ENCODE measurements at places on chromosomes 7 and 10.

DNA sequence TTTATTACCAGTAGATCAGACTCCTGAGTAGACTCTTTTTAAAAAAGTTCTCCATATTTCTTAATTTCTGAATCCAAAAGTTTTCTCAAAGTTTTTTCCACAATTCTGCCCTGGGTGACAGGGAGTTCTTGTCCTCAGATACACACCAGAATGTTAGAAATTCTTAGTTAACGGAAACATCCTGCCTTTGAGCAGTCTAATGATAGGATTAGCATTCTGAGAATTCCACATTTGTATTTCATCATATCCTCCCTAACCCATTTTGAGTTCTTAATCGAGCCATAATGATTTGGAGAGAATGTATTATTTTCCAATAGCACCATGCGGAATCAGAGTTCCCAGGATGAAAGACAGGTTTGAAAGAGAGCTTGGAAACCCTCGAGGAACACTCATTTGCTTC, 28.9 kb upstream of the MRPS33 start:
- DNase-seq: no peak

- no peak for DNase-seq
Observed at GRCh38 chr10:33335551-33335800, 1.0 kb upstream of the NRP1 start.

GRCh38 chr7:63054191-63054661, 944.4 kb upstream of the ZNF722 start:
- DNase-seq: no peak

DNA sequence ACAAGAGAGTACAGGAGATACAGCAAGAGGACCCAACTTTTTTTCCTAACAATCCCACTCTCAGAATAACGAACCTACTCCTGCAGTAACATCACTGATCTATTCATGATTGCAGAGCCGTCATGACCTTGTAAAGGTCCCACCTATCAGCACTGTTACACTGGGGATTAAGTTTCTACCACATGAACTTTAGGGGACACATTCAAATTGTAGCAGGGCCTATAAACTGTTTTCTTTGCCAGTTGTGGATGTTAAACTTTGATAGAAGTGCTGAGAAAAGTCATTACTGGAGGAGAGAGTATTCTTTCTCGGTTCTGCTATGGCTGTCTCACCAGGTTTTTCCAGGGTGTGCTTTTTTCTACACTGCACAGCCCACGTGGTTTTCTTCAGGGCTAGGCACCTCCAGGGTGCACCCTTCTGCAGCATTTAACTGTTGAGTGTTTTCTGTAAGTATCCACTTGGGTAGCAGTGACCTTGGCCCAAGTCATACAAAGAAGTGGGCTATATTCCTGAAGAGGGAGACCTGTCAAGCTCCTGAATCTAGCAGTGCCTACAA, 131.6 kb upstream of the AHR start:
- DNase-seq: no peak

DNA sequence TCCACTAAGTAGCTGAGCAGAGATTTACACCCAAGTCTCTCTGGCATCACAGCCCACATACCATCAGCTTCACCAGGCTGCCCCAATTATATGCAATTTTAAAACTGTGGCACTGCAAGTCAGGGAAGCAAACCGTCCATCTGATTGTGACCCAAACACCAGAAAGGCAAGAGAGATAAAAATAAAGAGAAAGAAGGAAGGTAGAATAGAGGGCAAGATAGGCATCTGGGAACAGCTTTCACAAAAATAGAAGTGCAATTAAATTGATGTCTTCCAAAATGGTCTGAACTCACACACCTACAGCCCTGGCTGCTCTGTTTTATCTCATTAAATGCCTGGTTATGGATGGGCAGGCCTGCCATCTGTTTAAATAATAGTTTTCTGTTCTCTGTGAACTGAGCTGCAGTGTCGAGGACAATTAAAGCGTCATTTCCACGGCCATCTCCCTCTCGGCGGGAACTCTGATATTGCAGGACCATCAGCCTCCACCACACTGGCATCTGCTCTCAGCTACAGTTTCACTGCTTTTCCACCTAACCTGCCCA, 509.1 kb downstream of the INHBA start:
- no peak for DNase-seq

- no peak for DNase-seq
Observed at GRCh38 chr10:124614003-124614659, 130.0 kb downstream of the FAM53B start.

- no peak for DNase-seq
Observed at GRCh38 chr10:117492504-117492903, 50.0 kb upstream of the EMX2 start.

DNA sequence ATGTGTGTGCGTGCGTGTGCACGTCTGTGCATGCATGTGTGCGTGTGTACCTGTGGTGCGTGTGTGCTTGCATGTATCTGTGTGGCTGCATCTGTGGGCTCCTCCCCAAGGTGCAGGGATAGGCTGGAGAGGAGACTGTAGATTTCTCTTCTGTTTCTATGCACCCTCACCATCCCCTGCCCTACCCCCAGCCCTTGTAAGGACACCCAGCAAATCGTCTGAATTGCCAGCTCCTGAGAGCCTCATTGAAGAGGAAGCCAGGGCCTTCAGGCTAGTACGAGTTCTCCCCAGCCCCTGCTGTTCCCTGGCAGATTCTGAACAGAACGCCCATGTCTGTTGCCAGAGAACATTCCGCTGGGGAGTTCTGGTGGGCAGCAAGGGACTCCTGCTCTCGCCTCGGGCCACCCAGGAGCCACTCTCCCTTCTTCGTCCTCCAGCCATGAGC, 17.0 kb upstream of the TRIM8 start:
- no peak for DNase-seq

- DNase-seq: no peak
Observed at GRCh38 chr7:99314504-99314903, 11.2 kb upstream of the ARPC1A start.

GRCh38 chr7:91837397-91838070, 43.0 kb downstream of the MTERF1 start:
- DNase-seq: no peak

GRCh38 chr7:117135553-117135891, 182.2 kb downstream of the ST7 start:
- no peak for DNase-seq

DNA sequence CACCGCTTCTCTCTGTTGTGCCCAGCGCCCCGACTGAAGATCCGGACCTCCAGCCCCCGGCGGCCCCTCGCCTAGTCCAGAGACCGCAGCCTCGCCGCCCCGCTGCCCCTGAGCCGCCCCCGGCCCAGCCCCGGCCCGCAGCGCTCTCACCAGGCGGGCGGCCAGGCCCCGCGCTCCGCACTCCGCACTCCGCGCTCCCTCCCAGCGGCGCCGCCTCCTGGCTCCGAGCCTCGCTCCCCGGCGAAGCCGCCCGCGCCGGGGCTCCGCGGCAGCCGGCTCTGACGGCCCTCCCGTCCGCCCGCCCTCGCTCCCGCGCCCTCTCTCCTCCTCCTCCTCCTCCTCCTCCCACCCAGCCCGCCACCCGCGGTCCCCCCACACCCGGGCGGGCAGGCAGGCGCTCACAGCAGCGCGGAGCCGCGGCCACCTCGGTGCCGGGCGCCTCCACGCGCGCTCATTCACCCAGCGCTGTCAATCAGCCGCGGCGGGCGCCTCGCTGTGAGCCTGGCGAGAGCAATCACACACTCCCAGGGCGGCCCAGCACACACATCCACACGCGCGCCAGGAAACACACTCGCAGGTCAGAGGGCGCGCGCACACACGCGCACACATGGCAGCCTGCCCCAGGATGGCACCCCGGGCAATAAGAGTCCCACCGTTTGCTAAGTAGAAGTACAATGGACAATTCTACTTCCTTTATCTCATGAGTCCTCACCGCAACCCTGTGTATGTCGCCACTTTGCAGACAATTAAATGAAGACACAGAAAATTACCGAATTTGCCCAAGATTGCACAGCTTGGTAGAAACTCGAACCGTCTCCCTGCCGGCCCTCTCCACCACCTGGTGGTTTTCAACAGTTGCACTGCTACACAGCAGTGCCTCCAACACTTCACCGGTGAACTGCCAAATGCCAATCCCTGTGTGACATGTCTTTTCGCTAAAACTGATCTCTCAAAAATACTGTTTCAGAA, at the start of gene PRRT4:
Gene PRRT4, minus strand, starts transcription at position 280 of the 969 bp plus-strand sequence.
- peak; percentile 48 for DNase-seq

GRCh38 chr10:33734393-33735155, 400.1 kb upstream of the NRP1 start:
- no peak for DNase-seq

DNA sequence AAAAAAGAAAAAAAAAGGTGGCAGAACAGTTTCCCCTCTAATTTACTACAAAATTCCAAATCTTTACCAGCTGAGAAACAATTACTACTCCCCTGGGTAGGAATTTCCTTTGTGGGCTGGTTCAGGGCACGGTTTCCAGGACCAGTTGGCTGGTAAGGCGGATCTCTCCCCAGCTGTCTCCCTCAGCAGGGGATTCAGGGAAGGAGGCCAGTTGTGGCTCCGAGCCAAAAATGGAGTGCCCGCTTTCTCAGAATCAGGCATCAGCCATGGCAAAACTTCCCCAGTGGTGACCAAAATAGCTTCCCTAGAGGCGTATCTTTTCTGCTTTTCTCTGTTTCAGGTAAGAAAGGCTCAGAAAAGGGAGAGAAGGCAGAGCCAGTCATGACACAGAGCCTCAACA, 91.2 kb downstream of the ZNF22 start:
- DNase-seq: peak; percentile 54

DNA sequence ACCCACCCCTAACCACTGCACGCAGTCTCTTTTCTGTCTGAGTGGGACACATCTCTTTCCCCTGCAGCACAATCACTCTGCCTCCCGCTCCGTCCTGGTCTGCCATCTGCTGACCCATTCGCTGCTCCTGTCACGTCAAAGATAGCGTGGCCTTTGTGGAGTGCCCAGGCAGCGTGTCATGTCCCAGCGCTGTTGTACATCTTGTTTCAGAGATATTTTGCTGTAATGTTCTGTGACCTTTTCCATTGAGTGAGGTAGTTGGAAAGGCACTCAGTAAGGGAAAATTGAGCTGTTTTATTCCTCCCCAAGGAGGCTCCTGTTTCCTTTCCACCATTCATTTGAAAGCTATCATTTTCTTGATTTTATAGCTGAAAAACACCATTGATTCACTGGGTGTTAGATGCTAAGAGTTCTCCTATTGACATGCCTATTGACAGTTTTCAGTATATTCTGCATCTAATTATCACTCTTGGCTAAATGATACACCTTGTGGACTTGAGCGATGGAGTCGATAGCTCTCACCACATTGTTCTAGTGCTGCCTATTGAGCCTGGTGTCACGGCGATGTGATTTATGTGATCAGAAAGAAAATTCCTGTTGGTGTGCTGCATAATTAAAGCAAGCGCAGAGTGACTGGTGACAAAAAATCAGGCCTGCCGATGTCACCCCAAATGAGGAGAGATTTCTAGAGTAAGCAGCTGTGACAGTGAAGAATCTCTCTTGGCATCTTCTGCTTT, 372.6 kb downstream of the LRMDA start:
- DNase-seq: no peak

DNA sequence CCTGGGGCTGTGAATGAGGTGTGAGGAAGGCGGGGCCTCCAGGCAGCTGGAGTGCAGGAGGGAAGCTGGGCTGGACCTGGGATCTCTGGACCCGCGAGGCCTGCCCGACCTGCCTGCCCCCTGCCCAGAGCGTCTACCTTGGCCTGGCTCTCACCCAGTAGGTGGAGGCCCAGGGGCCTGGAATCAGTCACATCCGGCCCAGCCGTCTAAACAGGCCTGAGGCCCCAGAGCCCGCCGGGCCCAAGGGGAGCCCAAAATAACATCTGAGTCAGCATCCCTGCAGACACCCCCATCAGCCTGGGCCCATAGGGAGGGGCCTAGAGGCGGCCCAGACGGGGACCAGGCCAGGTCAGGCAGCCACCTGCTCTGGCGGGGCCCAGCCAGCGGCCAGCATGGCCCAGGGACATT, 15.1 kb upstream of the ELN start:
- DNase-seq: no peak

GRCh38 chr10:33087152-33087551, 129.1 kb upstream of the ITGB1 start:
- no peak for DNase-seq

DNA sequence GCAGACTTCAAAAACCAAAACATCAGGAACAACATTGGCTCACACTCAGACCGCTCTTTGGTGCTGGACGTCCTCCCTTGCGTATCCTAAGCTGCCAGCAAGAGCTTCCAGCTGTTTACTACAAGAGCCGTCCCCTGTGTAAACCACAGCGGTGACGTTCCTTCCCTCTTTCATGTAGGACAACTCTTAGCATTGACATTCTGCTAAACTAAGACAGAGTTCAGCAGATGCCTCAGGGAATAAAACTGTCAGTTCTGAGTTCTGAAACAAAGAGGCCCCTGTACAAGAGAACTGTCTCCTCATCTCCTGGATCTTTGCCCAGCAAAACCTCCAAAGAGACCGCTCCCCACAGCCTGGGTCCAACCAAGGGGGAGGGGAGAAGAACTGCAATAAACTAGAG, 57.8 kb upstream of the OPALIN start:
- DNase-seq: no peak

DNA sequence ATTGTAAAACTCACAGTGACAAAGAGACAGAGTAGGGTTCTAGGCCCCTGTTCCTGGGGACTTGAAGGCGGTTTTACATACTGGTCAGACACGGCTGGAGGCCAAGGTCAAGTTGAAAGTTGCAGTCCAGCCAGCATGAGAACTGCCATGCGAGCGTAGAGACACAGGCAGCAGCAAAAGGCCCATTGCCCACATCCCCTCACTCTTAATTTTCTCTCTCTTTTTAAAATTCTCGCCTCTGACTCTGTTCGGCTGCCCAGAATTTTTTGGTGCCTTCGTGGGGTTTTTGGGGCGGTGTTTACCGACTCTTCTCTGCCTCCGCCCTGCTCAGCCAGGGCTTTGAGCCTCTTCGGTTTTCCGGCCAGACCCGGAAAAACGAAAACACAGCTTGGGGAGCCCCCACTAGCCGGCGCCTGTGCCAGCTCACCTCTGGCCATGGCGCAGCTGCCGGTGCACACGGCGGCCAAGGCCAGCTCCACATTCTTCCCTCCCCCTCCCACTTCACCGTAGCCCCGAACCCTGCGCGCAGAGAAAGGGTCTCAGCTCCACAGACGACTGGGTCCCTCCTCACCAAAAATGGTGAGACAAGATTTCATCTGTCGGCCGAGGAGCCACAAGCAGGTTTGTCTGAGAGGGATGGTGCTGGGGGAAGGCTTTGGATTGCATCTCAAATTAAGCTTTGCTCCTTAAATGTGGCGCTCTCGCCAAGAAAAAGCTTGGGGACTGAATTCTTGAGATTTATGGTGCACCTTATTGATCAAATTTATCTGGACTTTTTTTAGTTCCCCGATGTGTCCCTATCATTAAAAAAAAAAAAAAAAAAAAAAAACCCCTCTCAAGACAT, 2.3 kb upstream of the HOXA13 start:
- DNase-seq: no peak

DNA sequence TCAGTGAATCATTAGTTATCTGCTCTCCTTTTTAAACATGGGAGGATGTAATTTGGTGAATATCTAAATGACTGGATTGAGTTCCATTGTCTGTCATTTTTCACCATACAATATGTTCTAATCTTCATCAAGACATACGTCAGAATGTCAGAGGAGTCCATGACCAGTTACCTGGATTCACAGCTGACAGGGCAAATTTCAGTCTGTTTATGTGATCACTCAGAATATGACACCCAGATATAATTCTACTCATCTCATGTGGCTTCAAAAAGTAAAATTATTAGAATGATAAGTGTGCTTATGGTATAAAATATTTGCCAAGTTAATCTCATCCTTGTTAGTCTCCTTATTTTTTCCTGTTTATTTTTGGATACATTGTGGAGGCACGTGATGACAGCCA, 150.2 kb downstream of the CDC14C start:
- DNase-seq: no peak

Measured in NCI-H1105 (cell line).